ENCODE measurements at places on chromosomes 1 and 21. TPM values are rescaled to one million over a fixed set of nuclear protein-coding genes. Genes with fewer than 3 reads are reported as not detected.

Gene GPR25
- not detected for total RNA-seq

Gene FBXO2
- total RNA-seq, result 16.7 TPM

Gene C1orf185
- not detected for total RNA-seq

Gene OVAAL
- total RNA-seq, result not detected

Gene IL19
- not detected for total RNA-seq

Gene ANKRD34A
- total RNA-seq, result 0.45 TPM

Gene TTC39A
- total RNA-seq, result 9.4 TPM

Gene SMIM11
- total RNA-seq, result 3.7 TPM

DNA sequence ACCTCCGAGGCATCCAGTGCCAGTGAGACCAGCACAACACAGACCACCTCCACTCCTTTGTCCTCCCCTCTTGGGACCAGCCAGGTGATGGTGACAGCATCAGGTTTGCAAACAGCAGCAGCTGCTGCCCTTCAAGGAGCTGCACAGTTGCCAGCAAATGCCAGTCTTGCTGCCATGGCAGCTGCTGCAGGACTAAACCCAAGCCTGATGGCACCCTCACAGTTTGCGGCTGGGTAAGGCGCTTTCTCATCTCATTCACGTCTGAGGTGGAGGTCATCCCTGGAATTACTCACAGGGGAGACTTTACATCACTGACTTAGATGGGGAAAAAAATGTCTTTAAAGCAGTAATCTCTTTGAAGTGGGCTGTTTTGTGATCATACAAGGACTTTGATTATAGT, 106.3 kb downstream of the CD247 start:
- H3K27ac ChIP-seq, result no peak overlapping the region
- H3K4me3 ChIP-seq, result no peak overlapping the region
- no peaks in the 10 kb centered on the region for H3K4me1 ChIP-seq
- DNase-seq, result no peak

DNA sequence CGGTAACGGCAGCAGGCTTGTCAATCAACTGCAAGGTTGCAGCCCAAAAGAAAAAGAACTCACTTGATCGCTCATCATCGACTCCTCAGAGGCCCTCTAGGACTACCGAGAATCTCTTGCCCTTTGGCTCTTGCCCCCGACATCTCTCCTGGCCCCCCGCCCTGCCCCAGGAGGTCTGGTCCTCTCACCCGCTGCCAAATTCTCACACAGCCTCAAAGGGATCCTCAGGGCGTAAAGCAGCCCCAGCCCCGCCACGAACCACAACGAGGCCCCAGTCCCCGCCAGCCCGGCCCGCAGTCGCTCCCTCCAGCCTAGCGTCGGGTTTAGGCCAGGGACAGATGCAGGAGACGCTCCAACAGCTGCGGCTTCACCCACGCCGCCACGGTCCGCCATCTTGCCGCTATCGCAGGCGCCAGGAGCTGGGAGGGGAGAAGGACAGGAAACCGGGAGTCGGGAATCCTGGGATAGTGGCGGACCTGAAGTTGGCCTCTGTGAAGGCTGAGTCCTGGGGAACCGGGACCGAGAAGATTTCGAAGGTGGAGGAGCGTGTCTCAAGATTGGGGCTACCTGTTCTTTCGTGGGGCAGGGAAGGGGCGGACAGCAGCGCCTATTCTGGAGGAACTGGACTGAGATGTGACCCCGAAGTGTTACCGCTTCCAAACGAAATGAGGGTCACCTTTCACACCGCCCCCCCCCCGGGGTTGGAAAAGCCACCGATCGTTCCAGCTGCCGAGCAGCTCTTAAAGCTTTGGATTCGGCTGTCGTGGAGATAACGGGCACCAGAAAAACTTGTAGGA, at the start of gene ST7L:
ST7L (minus strand) TSS at position 421 of the 797 bp plus-strand sequence; CDS start at position 393, 28 bp downstream.
- H3K4me3 ChIP-seq, result peak within 1 kb of the TSS; percentile 75
- no peaks in the 10 kb centered on the region for H3K27me3 ChIP-seq
- H3K36me3 ChIP-seq, result peaks cover 5% of the 10 kb centered on the region
- peaks cover 56% of the 10 kb centered on the region for H3K4me1 ChIP-seq
- peak within 1 kb of the TSS; percentile 97 for H3K27ac ChIP-seq

DNA sequence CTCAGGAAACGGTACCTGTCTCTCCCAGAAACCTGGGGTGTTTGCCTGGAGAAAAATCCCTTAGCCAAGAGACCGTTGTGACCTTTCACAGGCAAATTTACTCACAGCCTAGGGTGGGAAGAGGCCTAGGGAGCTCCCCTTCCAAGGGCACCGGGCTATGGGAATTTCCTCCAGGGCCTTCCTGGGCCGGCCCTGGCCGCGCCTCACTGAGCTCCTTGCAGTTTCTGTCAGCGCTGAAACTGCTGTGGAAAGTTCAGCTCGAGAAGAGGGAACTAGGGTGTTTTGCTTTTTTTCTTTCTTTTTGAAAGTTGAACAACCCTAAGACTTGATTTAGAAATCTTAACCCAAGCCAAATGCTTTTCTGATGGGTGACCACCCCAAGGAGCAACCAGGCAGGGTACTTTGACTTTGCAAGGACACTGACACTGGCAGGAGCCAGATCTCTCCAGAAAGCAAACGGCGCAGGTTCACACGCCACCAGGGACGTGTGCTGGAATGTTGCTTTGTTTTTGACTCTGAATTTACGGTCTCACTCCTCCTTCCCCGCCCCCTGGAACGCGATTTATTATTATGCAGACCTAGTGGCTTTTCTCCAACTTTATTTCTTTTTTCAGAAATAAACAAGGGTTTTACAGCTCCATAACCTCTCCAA, 229.6 kb upstream of the JUN start:
- peaks cover 31% of the 10 kb centered on the region for H3K4me1 ChIP-seq
- peak; percentile 65 for DNase-seq
- H3K27me3 ChIP-seq, result no peaks in the 10 kb centered on the region

- DNase-seq, result no peak
- peaks cover 61% of the 10 kb centered on the region for H3K4me1 ChIP-seq
- peak overlapping the region; percentile 83 for H3K27ac ChIP-seq
- H3K27me3 ChIP-seq, result no peaks in the 10 kb centered on the region
These were observed 987 bp downstream of the GPR137B start for GRCh38 chr1:236143104-236143948.

- DNase-seq, result no peak
- H3K27me3 ChIP-seq, result no peaks in the 10 kb centered on the region
- no peaks in the 10 kb centered on the region for H3K36me3 ChIP-seq
- H3K27ac ChIP-seq, result no peak within 1 kb of the TSS
- no peaks in the 10 kb centered on the region for H3K4me1 ChIP-seq
These were observed at the start of gene TRAF3IP3 for GRCh38 chr1:209755926-209756614. TSS of gene TRAF3IP3 (plus strand) at chr1:209756053. CDS start at chr1:209760040, 3,987 bp downstream.

GRCh38 chr1:248596615-248597014, 885 bp downstream of the OR2T10 start:
- H3K4me3 ChIP-seq, result no peak overlapping the region
- no peaks in the 10 kb centered on the region for H3K36me3 ChIP-seq
- H3K27me3 ChIP-seq, result no peaks in the 10 kb centered on the region
- no peak for DNase-seq
- no peaks in the 10 kb centered on the region for H3K4me1 ChIP-seq

GRCh38 chr1:112397841-112398240, 1.8 kb downstream of the CTTNBP2NL start:
- H3K27me3 ChIP-seq, result no peaks in the 10 kb centered on the region
- no peaks in the 10 kb centered on the region for H3K36me3 ChIP-seq
- H3K4me3 ChIP-seq, result peak overlapping the region; percentile 82
- H3K27ac ChIP-seq, result no peak overlapping the region
- H3K4me1 ChIP-seq, result peaks cover 73% of the 10 kb centered on the region
- DNase-seq, result no peak

GRCh38 chr1:226825037-226825745, 45.2 kb upstream of the PSEN2 start:
- no peak overlapping the region for H3K4me3 ChIP-seq
- H3K36me3 ChIP-seq, result no peaks in the 10 kb centered on the region
- H3K4me1 ChIP-seq, result peaks cover 34% of the 10 kb centered on the region

GRCh38 chr1:48679859-48680258, 96.8 kb downstream of the BEND5 start:
- peaks cover 4% of the 10 kb centered on the region for H3K4me1 ChIP-seq
- H3K4me3 ChIP-seq, result no peak overlapping the region
- no peak overlapping the region for H3K27ac ChIP-seq
- H3K27me3 ChIP-seq, result peaks cover 8% of the 10 kb centered on the region
- DNase-seq, result no peak

DNA sequence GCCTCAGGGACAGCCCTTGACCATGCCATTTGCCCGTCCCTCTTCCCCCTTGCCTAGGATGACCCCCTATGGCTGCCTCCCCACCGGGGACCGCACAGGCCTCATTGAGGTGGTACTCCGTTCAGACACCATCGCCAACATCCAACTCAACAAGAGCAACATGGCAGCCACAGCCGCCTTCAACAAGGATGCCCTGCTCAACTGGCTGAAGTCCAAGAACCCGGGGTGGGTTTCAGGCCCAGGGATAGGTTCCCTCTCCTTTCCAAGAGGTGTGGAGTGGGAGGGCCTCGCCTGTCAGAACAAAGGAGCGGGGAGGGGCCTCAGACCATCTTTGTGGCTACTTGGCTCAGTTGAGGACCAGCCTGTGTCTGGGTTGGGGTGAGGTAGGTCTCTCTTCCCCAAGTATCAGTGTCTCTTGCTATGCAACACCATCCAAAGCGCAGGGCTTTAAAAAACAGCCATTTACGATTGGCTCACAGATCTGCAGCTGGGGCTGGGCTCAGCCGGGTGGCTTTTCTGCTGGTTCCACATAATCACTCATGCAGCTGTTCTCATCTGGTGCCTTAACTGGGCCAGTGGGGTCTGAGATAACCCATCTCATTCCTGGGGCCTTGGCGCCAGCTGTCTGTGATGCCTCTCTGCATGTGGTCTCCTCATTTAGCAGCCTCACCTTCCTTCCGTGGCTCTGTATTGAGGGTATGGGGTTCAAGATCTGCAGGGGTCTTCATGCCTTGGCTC, 71.7 kb downstream of the PIK3CD start:
- H3K4me1 ChIP-seq, result peaks cover 21% of the 10 kb centered on the region
- H3K4me3 ChIP-seq, result no peak overlapping the region
- peaks cover 49% of the 10 kb centered on the region for H3K36me3 ChIP-seq
- no peak overlapping the region for H3K27ac ChIP-seq

DNA sequence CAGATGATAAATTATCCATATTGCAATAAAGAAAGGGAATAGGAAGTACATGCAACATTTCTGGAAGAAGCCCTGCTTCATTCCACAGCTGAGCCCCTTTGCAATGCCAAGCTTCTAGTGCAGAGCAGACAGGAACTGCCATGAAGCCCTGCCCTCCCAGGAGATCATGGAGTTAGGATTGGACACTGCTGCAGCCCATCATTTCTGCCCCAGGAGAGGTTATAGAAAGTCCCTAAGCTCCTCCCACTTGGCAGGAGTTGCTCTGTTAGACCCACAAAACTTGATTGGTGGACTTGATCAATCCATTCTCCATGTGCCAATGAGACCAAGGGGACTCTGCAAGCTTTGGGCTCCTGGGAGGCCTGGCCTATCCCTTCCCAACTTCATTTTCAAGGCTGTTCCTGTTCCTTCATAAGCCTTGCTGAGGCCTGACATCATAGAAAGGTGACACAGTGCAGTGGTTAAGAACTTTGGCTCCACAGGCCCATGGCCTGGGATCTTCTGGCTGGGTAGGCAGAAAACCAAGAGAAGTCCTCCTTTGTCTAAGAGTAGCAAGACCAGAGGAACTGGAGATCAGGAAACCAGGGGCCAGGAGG, 1.3 kb upstream of the LAPTM5 start:
- no peak for DNase-seq
- H3K4me1 ChIP-seq, result peaks cover 10% of the 10 kb centered on the region
- H3K4me3 ChIP-seq, result no peak overlapping the region

GRCh38 chr1:117321680-117322609, 45.3 kb upstream of the MAN1A2 start:
- no peaks in the 10 kb centered on the region for H3K36me3 ChIP-seq
- no peak overlapping the region for H3K27ac ChIP-seq
- H3K27me3 ChIP-seq, result peaks cover 3% of the 10 kb centered on the region
- no peak for DNase-seq
- H3K4me1 ChIP-seq, result no peaks in the 10 kb centered on the region

DNA sequence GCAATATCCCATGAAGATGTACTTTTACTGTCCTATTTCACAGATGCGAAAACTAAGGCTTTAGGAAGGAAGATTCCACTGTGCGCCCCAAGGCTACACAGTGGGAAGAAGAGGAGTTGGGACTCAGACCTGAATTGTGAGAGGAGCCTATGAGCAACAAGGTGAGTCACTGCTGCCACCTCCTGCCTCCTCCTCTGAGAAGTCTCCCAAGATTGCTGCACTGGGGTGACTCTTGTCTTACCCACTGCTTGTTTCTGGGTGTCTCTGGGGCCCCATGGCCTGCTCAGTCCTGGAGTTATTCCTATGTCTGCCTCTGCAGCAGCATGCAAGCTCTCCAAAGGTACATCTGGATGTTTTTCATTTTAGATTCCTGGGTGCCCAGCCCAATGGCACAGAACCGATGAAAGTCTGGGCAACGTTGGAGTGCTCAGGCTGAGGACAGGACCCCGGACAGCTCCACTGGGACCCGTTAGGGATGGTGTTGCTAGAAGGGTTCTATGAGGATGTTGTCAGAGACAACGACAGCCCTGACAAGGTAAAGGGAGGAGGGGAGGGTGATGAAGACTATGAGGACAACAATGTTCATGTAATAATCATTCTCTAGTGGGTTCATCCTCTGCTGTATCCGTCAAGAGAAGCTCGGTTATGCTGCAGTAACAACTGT, 11.0 kb upstream of the C1QA start:
- peaks cover 3% of the 10 kb centered on the region for H3K4me1 ChIP-seq
- H3K4me3 ChIP-seq, result no peak overlapping the region
- peaks cover 86% of the 10 kb centered on the region for H3K27me3 ChIP-seq
- H3K27ac ChIP-seq, result no peak overlapping the region
- DNase-seq, result no peak

- H3K4me3 ChIP-seq, result peak overlapping the region; percentile 57
- H3K27me3 ChIP-seq, result no peaks in the 10 kb centered on the region
- H3K36me3 ChIP-seq, result no peaks in the 10 kb centered on the region
These were observed 1.0 kb downstream of the BEST4 start for GRCh38 chr1:44786841-44787426.

- H3K4me1 ChIP-seq, result no peaks in the 10 kb centered on the region
- H3K4me3 ChIP-seq, result no peak overlapping the region
- no peaks in the 10 kb centered on the region for H3K27me3 ChIP-seq
- no peaks in the 10 kb centered on the region for H3K36me3 ChIP-seq
- no peak for DNase-seq
These were observed 62.0 kb upstream of the USP25 start for GRCh38 chr21:15667819-15668218.

DNA sequence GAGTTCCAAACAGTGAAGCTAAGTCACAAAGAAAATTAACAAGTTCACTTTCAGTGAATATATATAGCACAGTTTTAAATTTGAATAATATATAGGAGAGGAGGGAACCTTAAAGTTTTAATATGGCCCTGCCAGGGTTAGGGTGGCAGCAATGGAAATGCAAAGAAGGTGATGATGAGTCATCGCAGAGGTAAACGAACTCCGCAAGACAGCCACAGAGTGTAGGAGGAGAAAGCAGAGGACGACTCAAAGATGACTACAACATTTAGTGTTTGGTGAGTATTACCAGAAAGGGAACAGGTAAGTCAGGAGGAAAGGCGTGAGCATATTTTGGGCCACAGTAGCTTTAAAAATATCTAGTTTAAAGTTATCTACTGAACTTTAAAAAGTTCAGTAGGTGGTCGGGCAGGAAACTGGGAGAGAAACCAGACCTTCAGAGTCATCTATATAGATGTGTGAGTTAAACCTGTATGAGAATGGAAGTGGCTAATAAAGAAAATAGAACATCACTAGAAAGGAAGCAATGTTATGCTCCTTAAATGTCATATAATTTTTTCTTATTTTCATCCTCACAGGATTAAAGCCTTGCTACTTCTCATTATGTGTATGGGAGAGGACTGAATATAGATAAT, 75.7 kb downstream of the UCHL5 start:
- no peaks in the 10 kb centered on the region for H3K36me3 ChIP-seq
- no peak overlapping the region for H3K27ac ChIP-seq
- no peaks in the 10 kb centered on the region for H3K4me1 ChIP-seq
- H3K27me3 ChIP-seq, result no peaks in the 10 kb centered on the region
- DNase-seq, result no peak
